Activated gamma-delta T cell treated with Interleukin-2 at 50 U/mL for 16 hours (primary cell): ENCODE measurements at places on chromosomes 12 and 14.

- no peak for DNase-seq
Measured at GRCh38 chr14:69651664-69652063, 40.3 kb downstream of the SUSD6 start.

- DNase-seq = no peak
Measured at GRCh38 chr14:36857842-36858445, 196.3 kb downstream of the PAX9 start.

- DNase-seq = peak; percentile 29
Measured at GRCh38 chr12:125330645-125331341, 265.6 kb downstream of the AACS start.

- DNase-seq = no peak
Measured at GRCh38 chr14:98466807-98467206, 805.2 kb downstream of the BCL11B start.

DNA sequence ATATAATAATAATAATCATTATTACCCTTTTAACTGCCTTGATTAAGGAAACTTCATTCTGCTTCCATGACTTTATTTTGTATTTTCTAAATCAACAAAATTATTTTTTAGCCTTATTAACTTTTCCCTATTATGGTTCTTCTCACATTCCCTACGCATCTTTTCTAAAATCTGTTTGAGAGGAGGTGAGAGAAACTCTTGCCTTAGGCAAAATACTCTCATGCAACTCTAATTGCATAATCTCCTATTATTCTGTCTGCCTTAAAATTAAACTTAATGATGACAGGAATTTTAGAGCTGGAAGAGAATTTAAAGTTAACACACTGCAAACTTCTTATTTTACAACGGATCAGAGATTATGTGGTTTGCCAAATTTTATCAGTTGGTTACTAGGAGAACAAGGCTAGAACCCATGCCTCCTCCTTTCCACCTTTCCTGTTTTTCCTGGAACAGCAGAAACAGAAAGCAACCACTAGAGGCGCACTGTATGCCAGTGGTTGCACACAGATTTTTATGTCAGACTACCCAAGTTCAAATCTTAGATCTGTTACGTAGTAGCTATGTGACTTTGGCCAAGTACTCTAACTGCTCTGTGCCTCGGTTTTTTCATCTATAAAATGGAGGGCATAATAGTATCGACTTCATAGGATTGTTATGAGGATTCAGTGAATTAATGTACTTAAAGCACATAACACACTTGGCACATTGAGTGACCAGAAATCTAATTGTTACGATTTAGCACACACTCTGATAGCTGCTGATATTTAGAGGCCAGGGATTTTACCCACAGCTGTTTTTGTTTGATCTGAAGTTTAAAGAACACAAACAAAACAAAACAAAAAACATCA is 4.3 kb upstream of the BRMS1L start:
- no peak for DNase-seq

- no peak for DNase-seq
Measured at GRCh38 chr12:99131751-99132199, 486.7 kb downstream of the APAF1 start.

GRCh38 chr14:63614679-63615363 is 26.9 kb downstream of the WDR89 start:
- no peak for DNase-seq

DNA sequence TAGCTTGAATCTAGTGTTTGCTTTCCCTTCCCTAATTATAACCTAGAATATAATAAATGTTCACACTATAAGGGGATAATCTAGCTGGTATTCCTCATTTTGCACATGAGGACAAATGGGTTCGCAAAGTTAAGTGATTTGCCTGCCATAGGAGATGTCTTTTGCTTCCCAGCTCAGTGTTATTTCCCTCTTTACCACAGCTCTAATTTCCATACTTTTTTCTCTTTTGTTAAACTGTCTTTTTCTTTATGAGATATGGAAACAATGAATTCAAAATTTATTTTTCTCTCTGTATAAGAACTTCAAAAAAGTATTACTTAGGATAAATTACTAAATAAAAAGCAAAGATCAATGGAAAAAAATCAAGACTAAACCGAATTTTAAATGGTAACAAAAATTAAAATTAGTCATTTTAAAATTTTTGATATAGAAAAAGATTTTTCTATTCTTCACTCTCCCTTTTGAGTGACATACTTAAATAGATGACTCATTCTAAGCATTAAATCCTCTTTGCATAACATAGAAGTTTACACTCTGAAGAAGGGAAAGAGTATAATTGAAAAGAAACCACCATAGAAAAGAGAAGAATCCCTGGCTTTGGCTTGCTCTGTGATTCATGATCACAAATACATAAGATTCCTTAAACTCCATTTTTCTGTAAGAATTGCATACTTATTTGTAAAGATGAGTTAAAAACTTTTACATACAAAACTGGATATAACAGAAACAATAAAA is 97.3 kb downstream of the INSM2 start:
- DNase-seq = no peak

DNA sequence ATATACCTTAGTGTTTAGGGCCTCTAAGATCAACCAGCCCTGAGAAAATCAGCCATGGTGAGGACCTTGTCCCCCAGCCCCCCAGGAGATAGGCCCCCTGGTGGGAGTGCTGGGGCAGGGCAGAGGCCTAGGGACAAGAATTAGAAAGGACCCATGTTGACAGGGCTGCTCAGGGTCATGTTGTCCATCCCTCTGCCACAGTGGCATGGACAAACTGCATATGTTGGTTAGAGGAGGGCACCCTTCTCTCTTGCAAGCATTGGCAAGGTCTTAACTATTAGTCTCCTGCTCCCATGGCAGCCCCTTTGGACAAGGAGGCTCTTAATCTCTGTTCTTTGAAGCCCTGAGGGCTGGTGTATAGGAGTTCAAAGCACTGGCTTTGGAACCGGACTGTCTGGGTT is 755 bp upstream of the PTPN6 start:
- no peak for DNase-seq

- DNase-seq = peak; percentile 41
Measured at GRCh38 chr14:68682166-68683103, 110.4 kb downstream of the ZFP36L1 start.

DNA sequence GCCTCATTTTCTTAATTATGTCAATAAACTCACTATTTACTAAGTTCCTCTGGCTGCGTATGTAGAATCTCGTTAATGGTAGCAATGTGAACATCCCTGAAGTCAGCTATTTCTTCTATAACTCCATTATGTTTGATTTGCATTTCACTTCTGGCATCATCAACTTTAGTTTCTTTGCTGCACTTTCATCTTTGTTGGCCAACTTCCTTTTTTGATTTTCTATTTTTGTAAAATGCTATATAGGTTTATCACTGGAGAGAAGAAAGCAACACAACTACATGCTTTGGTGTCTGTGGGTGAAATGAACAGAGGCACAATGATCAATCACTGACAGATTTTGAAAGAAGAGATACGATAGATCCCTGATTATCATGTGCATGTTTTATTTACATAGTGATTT is 58.5 kb upstream of the ATF7IP start:
- no peak for DNase-seq

- no peak for DNase-seq
Measured at GRCh38 chr14:94702629-94703028, 67.3 kb downstream of the GSC start.

DNA sequence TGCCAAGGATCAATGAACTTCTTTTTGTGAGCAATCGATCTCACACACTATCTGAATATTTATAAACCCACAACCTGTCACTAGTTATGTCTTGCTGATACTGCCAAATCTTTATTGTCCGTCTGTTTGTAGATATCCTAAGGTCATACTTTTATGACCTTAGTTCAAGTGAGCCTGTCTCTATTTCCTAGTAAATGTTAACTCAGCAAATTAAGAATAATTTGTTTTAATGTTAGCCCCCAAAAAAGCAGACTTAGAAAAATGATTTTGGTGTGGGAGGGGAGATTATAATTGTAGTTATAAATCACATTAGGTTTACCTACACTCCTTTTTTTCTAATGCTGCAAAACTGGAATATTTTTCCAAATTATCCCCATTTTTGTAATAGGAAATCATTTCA is 9.4 kb downstream of the STYK1 start:
- no peak for DNase-seq

GRCh38 chr14:54047645-54048308 is 91.2 kb upstream of the BMP4 start:
- DNase-seq = no peak

- DNase-seq = no peak
Measured at GRCh38 chr12:31440134-31440533, 114.2 kb upstream of the SINHCAF start.

DNA sequence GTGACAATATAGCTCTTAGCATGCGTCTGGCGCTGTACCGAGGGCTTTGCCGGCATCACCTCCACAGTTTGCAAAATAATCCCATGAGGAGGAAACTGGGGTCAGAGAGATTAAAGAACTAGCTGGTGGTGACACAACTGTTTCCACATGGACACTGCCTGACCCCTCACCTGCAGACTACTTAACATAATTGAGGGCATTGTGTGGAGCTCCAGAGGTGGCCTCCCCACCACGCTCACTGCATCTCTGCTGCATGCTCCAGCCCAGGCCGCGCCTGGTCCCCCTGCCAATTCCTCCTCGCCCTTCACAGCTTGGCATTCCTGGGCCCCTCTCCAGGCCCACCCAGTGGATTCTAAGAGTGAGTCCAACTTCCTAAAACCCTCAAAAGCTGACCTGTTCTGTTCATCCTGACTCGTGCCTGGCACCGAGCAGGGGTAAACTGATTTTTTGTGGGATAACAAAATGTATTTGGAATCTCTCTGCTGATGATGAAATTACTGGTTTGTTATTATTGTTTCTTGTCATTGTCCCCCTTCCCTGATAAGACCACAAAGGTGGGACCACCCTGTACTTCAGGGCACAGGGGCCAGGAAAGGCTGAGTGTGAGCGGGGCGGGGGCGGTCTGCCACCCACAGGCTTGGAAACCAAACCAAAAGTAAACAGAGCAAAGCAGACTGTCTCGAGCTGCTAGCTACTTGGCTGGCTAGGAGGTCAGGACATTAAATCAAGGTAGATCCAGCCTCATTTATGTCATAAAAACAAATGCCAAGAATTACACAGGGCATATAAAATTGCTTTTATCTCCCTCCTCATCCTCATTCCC is 40.6 kb downstream of the CHGA start:
- no peak for DNase-seq

DNA sequence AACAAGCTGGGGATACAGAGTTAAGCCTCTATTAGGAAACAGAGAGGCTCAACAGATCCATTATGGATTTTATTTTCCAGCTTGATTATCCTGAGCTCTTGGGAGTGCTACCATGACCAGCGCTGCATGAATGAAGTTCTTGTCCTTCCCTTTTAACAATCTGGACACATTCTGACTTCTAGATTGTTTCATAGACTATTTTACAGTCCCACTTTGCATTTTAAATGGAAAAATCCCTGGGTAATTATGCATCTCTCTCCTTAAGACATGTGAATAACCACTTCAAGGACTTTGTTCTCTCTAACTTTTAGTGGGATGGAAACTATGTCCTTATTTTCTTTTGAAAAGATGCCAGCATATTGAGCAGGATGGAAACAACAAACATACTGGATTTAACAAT is 2.0 kb downstream of the CCDC198 start:
- no peak for DNase-seq

- DNase-seq = no peak
Measured at GRCh38 chr14:89965839-89966238, 10.1 kb downstream of the TDP1 start.

- no peak for DNase-seq
Measured at GRCh38 chr12:104002686-104003085, 37.0 kb downstream of the TDG start.

GRCh38 chr12:56229916-56230431 is at the start of gene SLC39A5:
Gene SLC39A5, plus strand, starts transcription at chr12:56230051. Its CDS starts 1,224 bp downstream, at chr12:56231275.
- DNase-seq = no peak

DNA sequence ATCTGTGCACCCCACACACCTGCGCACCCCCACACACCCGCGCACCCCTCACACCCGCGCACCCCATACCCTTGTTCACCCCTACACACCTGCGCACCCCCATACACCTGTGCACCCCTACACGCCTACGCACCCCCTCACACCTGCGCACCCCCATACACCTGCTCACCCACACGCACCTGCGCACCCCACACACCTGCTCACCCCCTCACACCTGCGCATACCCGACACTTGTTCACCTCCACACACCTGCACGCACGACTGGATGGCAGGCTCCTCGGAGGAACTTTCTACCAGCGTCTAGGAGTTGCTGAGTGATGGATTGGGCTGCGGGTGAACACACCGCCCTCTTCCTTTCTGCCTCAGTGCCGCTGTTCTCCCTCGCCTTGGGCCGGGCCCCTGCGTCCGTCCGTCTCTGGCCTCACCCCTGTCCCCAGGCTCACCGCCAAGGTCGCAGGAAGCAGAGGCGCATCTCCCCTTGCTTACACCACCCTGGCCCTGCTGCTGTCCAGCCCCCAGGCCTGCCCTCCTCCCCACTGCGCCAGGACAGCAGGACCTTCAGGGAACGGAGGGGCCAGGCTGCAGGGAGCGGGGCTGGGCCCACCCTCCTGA is 20.7 kb upstream of the TMEM106C start:
- DNase-seq = no peak

- DNase-seq = no peak
Measured at GRCh38 chr12:122845041-122845864, 10.0 kb downstream of the HIP1R start.

- peak; percentile 50 for DNase-seq
Measured at GRCh38 chr14:73612339-73613045, at the start of gene ACOT6. Gene ACOT6, plus strand, starts transcription at chr14:73612517. Its CDS starts 55 bp downstream, at chr14:73612572.

DNA sequence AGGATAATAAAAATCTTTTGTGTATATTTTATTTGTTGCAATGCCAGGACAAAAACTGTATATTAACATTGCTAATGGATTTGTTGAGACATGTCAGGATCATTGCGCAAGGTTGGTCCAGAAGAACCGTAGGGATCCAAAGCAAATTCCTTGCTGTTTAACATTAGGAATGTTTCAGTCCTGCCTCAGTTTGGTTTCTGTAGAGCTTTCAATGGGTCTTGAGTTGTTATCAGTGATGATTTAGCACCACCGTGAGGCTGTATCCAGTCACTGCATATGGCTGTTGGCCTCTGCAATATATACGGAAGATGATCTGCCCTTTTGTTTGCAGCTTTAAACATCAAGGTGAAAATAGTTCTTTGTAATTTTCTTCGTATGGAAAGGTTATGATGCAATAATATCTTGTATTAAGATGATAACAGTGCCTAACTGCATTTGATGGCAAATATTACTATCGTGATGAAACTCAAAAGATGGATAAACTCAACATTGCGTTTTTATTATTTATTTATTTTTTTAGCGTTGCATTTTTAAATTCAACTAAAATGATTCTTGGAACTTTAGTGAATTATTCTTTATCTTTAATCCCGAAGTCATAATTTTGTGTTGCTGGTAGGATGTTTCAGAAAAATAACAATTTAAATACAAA is 231.2 kb downstream of the AKAP6 start:
- no peak for DNase-seq
